ENCODE measurements at places on chromosomes 12 and 14. TPM values are rescaled to one million over a fixed set of nuclear protein-coding genes. Genes with fewer than 3 reads are reported as not detected.

The PROX2 gene
- not detected for total RNA-seq

The PDE3A gene
- total RNA-seq = 7.5 TPM

The SLC5A8 gene
- total RNA-seq = 2.8 TPM

The TMEM179 gene
- total RNA-seq = 43.2 TPM

The OR4E2 gene
- not detected for total RNA-seq

All from parietal lobe (tissue), 2 donors.